AG04449 (cell line): ENCODE measurements at places on chromosomes 16 and 17.

DNA sequence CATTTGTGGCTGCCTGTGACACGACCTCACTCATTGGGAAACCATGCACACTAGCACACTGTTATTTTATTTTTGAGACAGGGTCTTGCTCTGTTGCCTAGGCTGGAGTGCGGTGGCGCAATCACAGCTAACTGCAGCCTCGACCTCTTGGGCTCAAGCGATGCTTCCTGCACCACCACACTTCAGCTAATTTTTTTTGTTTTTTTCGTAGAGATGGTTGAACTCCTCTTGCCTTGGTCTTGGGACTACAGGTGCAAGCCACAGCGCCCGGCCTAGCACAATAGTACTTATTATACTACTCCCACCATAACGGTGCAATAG lies 2.8 kb upstream of the NPTX1 start:
- DNase-seq, result no peak

DNA sequence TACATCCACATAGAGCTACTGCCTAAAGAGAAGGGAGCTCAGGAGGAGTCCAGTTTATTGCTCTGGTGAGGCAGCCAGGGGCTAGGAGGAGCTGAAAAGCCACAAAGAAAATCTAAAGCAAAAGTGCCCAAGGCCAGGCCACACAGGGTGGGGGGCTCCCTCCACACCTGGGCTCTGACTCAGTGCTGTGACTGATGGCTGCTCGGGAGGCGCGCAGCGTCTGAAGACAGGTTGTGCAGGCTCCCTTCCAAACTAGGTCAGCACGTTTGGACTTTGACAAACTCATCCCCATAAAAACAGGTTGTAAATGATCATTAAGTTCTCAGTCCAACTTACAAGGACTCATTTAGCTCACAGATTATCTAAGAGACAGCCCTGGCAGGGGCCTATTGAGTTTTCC lies 22.2 kb upstream of the LCMT1 start:
- DNase-seq, result no peak

- DNase-seq, result no peak
These were observed 96.6 kb downstream of the NXN start for GRCh38 chr17:882827-883585.

GRCh38 chr17:7141824-7142223 lies 27.2 kb upstream of the ASGR2 start:
- no peak for DNase-seq

- DNase-seq, result no peak
These were observed 558 bp downstream of the SOX15 start for GRCh38 chr17:7589204-7589868.

DNA sequence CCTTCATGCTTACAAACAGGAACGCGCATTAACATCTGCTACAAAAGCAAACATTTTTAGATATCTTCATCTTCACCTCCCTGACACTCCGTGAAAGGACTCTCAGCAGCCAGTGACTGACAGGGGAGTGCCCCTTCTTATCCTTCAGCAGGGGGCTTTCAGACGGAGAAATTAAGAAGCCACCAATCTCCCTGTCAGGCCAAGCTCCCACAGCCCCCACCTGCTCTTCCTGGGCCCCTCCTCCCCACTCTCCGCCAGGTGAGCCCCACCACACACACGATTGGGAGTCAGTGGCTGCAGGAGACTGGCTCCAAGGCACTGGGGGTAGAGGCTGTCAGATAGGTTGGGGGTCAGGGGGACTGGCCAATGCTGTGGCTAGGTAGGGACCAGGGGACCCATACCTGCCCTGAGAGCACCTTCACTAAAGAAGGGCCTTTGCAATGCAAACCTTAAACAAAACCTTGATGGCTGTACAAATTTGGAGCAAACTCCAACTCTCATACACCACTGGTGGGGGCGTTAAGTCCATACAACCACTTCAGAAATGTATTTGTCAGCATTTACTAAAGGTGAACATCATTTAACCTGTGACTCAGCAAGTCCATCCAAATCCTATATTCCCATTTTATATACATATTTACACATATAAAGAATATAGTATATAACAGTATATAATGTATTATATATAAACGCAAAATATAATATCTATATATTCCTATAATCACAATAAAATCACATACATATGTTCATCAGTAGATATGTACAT lies 232.2 kb downstream of the ZNF423 start:
- no peak for DNase-seq

- no peak for DNase-seq
These were observed 735 bp downstream of the ZNF652 start for GRCh38 chr17:49361129-49361901.

- peak; percentile 34 for DNase-seq
These were observed 1.1 kb downstream of the VASN start for GRCh38 chr16:4372578-4373355.

DNA sequence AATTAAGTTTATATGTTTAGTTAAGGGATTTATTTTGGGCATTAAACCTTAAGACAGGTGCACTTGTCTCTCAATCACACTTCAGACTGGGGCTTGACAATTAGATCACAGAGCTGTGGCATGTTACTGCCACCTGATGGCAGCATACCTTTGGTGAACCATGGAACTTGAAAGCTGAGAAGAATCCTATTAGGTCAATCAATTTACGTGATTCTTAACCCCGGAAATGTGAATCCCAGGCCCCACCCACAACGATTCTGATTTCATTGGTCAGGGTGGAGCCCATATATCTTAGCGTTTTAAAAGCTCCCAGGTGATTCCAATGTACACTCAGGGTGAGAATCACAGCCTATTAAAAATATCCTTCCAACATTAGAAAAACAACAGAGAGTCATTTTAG lies 91.0 kb downstream of the GSG1L start:
- no peak for DNase-seq

DNA sequence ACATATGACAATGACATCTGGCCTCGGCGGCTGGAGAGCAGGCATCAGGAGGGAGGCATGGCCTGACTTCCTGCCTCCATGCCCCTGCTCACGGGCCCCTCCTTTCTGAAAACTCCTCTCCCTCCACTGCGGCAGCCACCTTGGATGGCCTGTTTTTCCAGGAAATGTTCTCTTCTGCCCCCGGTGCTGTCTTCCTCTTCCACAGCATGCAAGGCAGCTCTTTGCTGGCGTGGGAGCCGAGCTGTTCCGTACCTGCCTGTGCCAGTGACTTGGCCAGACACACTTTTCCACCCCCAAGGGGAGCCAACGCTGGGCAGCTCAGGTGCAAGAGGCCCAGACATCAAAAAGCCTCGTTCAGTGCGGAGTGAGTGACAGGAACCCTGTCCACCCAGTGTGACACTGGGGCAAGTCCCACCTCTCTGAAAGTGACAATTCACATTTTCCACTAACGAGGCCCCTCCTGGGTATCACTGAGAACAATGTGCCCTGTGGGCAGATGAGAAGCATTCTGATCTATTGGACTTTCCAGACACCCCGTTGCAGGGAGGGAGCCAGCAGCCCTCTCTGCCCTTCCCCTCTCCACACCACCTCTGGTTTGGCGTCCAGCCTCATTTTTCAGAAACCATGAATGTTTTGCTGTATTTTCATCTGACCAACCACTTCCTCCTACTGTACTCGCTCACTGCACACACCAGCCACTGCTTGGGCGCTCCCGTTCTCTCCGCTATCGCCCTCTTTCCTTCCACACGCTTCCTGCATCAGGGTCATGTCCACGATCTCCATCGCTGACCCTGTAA lies 31.2 kb downstream of the NSMCE1 start:
- DNase-seq, result no peak

- DNase-seq, result peak; percentile 50
These were observed 160.0 kb downstream of the MAP2K6 start for GRCh38 chr17:69574257-69575197.
